Left cardiac atrium (tissue), 4 donors: ENCODE measurements at places on chromosomes 3 and 15.

DNA sequence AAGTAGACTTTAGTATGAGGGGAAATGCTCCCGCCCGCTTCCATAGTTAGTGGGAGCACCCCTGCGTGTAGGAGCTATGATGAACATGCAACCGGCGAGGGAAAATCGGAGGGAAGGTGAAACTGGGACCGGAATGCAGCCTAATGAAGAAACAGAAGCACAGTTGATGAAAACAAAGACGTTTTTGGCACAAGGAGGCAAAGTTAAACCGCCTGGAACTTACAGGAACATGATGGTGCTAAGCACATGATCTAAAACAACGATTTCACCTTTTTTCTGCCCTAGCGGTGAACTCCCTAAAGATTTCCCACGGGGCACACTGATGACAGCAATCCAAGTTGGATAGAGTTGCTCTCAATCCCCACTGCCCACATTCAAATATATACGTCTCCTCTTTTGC is 49.4 kb upstream of the SPATA12 start:
- no peak for DNase-seq

DNA sequence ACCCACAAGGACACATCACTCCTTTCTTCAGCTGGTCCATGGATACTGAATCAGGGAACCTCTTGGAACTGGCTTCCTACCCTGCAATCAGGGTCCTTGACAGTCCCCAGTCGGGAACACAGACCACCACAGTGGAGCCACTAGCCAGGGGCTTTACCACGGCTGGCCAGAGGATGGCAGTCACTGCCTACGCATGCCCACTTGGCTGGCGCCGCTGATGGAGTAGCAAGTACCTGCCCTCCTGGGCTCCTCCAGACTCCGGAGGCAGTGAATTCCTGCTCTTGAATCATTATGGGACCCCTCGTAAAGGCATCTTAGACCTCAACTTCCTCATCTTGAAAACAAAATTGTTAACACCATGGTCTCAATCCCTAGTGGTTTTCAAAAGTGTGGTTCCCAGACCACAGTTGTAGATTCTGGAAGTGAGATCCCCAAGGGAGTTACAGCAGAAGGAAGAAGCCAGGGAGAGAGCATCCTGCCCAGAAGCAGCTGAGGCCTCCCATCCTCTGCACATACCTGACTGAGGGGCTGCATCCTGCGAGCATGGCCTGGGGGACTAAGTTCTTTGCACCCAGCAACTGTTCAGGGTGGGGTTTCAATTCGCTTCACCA is 9.1 kb upstream of the SKIC8 start:
- peak; percentile 66 for DNase-seq

- DNase-seq = no peak
Measured at GRCh38 chr3:134481166-134481565, 4.6 kb downstream of the ANAPC13 start.

DNA sequence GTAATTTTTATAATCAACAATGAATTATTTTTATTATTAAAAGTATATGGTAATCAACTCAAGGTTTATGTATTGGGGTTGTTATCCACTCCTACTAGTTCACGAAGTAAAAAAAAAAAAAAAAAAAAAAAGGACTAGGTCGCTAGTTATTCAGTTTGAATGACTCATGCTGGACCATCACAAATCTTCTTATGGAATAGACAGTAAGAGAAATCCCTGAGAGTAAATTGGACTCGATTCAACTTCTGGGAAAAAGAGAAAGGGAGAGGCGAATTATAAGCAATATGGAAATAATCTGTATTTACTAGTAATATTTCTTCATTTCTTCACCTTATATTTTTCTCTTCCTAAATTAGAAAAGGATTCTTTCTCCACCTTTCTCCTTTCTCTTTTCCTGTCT is 2.0 kb downstream of the MYEF2 start:
- no peak for DNase-seq

DNA sequence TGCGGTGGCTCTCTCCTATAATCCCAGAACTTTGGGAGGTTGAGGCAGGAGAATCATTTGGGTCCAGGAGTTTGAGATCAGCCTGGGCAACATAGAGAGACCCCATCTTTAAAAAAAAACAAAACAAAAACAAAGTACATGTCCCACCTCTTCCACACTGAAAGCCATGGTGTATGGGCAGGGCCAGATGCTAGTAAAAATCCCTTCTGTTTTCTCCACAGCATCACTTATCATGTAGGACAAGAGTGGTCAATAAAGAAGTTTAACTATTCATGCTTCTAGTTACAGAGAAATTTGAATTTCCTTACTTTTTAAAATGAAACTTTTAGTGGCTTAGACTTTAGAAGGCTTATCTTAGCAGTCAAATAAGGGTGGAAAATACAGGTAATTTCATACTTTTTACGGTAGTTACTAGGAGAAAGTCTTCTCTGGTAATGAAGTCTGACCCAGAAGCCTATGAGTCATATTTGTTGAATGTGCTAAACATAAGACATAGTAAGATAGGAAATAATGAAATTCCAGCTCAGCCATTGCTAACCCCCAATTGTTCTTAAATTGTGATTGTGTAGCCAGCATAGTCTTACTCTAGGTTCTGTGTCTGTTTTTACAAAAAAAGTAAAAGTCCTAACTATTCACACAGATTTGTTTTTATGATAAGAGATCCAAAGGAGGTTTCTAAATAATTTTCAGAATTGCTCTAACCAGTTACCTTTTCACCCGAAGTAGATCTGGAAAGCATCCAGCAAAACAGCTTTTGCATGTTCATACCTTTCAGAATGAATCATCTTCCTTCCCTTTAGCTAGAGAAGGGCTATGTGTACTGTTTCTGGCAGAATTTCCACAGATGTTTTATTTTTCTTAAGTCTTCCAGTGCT is 16.4 kb upstream of the ZNF609 start:
- DNase-seq = no peak

DNA sequence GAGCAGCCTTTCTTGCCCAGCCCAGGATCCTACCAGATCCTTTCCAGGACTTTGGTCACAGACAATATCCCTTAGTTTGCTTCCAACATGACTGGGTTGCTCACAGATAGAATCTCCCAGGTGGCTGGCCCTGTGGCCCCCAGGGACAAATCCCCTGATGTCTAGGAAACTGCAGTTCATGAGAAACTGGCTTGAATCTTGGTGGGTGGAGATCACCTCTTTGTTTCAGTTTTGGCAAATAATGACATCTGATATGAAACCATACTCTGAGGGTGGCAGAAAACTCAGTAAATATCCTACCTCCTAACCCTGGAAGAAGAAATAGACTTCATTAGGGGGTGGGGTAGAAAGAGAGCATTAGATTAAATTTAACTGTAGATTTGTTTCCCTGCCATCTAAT is 44.1 kb upstream of the PFN2 start:
- DNase-seq = no peak

- DNase-seq = no peak
Measured at GRCh38 chr15:98523912-98524662, 124.3 kb upstream of the IGF1R start.

GRCh38 chr3:127814325-127814781 is 8.0 kb downstream of the MGLL start:
- no peak for DNase-seq

DNA sequence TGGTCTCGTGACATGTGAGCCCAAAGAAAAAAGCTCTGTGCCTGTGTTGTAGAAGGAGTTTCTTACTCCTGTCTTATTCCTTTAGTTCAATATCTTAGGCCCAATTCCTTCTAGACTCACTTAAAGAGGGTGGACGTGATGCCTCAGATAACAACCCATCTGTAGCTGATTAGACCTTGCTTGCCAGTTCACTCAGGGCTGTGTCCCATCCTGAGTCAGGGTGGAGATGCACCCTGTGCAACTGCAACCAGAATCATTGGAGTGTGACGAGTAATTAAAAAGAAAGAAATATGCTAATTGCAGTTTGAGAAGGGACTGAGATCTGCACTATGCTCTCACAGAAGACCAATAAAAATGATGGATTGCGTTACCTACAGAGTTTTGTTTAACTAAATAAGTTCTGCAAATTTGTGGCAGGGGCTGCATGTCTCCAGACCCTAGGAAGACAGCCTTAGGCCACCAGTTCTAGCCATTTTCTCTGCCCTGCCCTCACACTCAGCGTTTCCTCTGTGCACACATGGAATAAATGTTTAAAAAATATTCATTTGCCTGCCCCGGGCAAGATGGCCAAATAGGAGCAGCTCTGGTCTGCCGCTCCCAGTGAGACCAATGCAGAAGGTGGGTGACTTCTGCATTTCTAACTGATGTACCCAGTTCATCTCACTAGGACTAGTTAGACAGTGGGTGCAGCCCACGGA is 83.0 kb downstream of the MOBP start:
- DNase-seq = no peak

DNA sequence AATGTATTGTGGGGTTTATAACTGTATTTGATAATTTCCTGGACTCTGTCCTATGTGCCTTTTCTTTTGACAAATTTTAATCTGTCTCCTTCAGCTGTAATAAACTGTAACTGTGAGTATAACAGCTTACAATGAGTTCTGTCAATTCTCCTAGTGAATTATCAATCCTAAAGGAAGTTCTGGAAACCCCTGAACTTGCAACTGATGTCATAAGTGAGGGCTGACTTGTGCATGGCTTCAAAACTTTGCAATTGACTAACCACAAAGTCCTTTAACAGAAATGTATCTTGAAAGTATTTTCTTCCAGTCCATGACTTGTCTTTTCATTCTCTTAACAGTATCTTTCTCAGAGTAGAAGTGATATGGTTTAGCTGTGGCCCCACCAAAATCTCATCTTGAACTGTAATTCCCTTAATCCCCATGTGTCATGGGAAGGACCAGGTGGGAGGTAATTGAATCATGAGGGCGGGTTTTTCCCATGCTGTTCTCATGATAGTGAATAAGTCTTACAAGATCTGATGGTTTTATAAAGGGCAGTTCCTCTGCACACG is 108.3 kb downstream of the TFDP2 start:
- DNase-seq = no peak

GRCh38 chr3:105351821-105352220 is 14.9 kb upstream of the ALCAM start:
- no peak for DNase-seq

GRCh38 chr3:53842436-53843194 is 3.6 kb downstream of the CHDH start:
- no peak for DNase-seq

GRCh38 chr15:48855501-48856440 is 22.2 kb upstream of the EID1 start:
- DNase-seq = no peak

- no peak for DNase-seq
Measured at GRCh38 chr3:123021996-123022510, 5.5 kb downstream of the SEMA5B start.

DNA sequence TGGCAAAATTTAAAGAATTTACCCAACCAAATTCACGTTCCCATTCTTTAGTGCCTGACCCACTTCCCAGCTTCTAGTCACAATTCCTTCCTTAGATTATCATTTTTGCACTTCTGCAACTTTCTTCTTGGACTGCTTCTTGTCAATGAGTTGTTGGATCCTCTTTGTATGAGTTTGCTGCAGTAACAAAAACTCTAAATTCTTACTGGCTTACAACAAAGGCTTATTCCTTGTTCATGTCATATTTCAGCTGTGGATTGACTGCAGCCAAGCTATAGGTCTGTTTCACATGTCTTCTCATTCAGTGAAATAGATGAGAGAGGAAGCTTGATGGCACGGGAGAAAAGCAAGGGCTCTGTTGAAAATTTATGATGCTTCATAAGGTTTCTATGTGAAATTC is 50.4 kb upstream of the TGFBR2 start:
- no peak for DNase-seq

DNA sequence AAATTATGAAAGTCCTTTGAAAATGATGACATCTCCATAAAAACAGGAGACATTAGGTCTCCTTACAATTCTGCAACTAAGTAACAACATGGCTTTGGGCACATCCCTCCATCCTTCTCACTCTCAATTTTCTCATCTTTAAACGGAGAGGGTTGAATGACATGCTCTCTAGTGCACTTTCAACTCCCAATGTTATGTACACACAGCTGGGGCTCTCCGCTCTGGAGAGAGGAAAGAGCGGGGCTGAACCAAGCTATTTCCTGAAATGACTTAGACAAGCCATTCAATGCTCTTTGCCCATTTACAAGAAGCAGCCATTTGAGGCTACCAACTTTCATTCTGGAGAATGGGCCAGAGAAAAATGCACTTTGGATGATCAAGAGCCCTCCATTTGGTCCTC is 144.2 kb upstream of the BNIP2 start:
- DNase-seq = no peak

DNA sequence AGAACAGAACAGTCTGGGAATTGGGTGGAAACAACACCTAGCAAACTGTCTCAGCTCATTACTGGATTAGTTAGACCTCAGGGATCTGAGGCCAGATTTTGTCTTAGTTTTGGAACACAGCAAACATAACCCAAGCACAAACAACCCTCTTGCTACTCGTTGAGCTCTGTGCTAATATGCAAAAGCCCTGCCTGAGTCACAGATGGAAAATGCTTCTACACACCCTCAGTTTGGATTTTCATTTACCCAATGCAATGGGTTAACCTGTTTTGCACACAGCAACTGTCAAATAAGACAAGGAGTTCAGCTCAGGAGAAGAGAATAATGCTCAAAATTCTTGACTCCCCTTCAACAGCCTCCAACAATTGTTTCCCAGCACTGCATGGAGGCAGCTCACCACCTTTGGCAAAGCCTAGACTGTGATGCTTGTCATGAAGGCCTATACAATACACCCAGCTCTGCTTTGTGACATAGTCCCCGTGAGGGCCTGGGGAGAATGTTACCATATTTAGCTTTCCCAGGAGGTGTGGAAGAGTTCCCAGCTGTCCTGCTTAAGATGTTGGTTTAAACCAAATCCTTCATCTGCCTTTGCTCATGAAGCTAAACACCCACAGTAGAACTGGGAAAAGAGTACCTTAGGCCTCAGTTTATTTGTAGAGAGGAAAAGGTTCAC is 68.9 kb upstream of the MNS1 start:
- no peak for DNase-seq

DNA sequence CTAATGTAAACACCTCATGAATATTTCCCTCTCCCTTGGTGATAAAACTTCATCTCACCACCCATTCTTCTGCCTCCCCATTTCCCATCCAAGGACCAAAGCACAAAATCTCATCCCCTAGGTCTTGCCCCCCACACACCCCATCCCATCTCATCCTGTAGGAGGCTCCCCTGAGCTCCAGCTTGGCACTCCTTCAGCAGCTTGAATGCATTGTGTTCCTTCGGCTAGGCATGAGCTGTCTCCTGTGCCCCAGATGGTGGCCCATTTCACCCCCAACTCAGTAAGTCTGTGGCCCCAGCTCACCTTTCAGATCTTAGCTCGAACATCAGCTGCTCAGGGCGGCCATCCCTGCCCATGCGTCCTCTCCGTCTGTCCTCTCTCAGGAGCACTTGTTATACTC is 203.6 kb upstream of the NR2F2 start:
- DNase-seq = no peak
